Trophoblast cell (in vitro differentiated cells and primary cell): ENCODE measurements at places on chromosomes 6 and 20.

DNA sequence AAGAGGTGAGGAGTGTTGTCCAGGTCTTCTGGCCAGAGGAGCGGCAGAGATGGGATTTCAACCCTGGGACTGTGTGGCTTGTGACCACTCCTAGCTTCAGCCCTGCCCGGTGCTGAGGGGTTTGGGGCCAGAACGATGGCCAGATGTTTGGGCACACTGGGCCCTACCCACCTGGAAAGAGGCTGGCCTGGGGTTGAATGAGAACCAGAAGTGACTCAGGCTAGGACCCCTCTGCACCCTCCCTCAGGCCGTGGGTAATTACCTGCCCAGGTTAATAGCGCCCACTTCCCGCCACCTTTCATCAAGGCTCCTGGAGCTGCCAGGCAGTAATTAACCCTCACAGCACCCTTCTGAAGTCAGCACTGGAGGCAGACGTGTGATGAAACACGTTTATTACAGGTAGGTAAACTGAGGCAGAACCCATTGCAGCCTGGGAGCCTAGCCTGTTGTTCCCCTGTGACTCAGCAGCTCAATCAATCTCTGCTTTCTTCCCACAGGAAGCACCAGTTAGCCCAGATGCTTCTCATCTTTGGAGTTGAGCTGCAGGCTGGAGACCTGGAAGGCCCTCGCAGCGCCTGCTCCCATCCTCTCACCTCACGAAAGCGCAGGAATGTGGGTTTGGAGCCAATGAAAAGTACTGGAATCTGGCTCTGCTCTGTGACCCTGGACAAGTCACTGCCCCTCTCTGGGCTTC lies 120.8 kb downstream of the CEBPB start:
- no peak for DNase-seq

DNA sequence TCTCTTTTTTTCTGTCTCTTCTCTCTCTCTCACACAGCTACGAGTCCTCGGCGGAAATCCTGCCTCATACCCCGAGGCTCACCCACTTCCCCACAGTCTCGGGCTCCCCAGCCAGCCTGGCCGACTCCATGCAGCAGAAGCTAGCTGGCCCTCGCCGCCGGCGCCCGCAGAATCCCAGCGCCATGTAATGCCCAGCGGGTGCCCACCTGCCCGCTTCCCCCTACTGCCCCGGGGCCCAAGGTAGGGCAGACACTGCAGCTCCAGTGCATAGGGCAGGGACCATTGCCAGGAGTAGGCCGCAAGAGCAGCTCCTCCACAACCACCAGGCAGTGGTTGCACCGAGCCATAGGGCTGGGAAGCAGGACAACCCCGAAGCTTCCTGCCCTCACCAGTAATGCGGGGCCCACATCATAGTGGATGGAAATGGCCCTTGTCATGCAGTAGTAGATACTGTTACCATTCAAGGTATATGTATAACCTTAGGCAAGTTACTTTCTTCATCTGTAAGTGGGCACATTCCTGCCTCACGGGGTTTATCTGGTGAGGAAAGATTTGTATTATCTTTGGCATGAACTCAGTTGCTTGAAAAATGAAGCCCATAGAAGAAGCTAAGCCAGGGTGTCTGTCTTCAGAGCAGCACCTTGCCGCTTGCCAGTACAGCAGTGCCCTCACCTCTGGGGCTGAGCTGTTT lies 36.9 kb upstream of the ID1 start:
- DNase-seq = peak; percentile 94

- no peak for DNase-seq
Observed at GRCh38 chr6:150116200-150116800, 26.5 kb upstream of the PPP1R14C start.

- DNase-seq = no peak
Observed at GRCh38 chr6:38959138-38959537, 89.4 kb upstream of the GLP1R start.

DNA sequence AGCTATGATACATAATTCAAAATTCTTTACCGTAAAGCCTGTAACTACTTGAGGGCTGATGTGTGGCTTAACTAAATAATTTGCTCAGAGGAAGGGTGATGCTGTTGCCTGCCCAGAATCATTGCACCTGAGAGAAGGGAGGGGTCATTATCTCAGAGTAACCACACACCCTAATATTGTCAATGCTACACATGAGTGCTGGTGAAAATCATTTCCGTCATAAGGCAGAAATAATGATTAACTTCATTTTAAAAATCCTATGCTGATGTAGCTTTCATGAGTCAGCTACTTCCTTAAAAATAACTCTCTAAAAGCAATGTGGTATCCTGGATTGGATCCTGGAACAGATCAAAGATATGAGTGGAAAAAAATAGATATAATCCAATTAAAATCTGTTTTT lies 146.4 kb upstream of the FAM83B start:
- no peak for DNase-seq
